Astrocyte (in vitro differentiated cells and primary cell): ENCODE measurements at places on chromosomes 5 and 9.
A peak's percentile ranks its signal among the peaks of the same experiment; 100 is the strongest.

DNA sequence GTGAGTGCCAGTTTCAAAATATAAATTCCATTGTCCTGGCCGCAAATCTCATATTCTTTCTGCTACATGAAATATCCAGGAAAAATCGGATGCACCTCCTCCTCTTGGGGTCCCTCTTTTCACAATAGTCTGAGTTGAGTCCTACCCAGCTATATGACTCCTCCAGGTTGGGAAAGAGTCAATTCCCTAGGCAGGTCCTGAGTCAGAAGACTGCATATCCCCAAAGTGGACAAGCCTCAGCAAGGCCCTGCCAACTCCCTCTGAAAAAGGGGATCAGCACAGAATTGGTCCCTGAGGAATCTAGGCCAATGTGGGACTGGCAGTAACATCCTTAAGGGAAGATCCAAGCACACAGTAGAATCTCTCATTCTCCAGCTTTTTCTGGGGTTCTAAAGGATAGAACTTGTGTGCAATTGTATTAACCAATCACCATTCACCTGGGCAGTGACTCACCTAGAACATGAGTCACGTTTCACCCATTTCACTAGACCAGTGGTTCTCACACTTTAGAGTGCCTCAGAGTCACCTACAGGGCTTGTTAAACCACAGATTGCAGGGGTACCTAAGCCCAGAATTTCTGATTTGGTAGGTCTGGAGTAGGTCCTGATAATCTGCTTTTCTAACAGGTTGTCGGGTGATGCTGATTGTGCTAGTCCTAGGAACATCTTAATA lies 44.7 kb upstream of the TMEM215 start:
- H3K27me3 ChIP-seq: no peaks in the 10 kb centered on the region
- H3K27ac ChIP-seq: no peak overlapping the region
- H3K4me1 ChIP-seq: peaks cover 11% of the 10 kb centered on the region
- peak; percentile 11 for DNase-seq
- no peaks in the 10 kb centered on the region for H3K36me3 ChIP-seq
- H3K4me3 ChIP-seq: no peak overlapping the region

GRCh38 chr5:65695162-65695755 lies 26.6 kb downstream of the SGTB start:
- no peak overlapping the region for H3K27ac ChIP-seq
- peaks cover 2% of the 10 kb centered on the region for H3K36me3 ChIP-seq
- H3K4me1 ChIP-seq: no peaks in the 10 kb centered on the region
- DNase-seq: peak; percentile 6
- no peaks in the 10 kb centered on the region for H3K27me3 ChIP-seq

DNA sequence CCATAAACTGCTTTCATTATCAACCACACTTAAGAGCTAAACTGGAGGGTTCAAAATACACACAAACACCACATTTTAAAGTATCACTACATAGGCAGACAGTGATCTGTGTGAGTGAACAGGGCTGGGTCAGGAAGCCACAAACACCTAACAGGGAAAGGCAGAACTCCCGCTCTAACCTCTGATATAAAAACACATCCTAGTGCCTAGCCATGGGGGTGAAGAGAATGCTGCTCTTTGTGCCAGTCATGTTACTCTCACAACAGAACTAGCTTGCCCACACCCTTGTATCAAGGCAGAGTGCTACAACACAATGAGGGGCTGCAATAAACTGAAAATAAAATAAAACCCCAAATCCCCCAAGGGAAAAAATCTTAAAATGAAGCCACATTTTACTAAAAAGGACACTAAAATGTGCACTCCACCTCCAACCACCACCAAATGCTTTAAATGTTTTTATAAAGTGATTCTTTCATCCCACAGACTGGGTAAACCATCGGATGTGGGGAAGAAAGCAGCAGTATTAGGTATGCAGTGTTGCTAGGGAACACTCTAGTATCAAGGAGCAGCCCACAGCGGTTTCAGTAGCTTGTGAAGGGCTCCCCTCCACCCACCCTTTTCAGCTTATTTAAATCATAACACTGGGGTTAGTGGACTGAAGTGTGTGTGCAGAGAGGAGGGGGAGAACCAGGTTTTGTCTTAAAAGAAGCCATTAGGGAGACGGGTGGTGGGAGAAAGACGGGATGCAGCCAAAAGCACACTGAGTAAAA lies 64.5 kb downstream of the TMEM161B start:
- no peaks in the 10 kb centered on the region for H3K27me3 ChIP-seq
- H3K4me3 ChIP-seq: no peak overlapping the region
- peak; percentile 86 for DNase-seq
- peaks cover 6% of the 10 kb centered on the region for H3K4me1 ChIP-seq
- peaks cover 3% of the 10 kb centered on the region for H3K36me3 ChIP-seq

GRCh38 chr5:145775411-145775810 lies 59.7 kb downstream of the PRELID2 start:
- no peak for DNase-seq
- H3K4me1 ChIP-seq: peaks cover 16% of the 10 kb centered on the region
- H3K27me3 ChIP-seq: no peaks in the 10 kb centered on the region
- no peaks in the 10 kb centered on the region for H3K36me3 ChIP-seq

DNA sequence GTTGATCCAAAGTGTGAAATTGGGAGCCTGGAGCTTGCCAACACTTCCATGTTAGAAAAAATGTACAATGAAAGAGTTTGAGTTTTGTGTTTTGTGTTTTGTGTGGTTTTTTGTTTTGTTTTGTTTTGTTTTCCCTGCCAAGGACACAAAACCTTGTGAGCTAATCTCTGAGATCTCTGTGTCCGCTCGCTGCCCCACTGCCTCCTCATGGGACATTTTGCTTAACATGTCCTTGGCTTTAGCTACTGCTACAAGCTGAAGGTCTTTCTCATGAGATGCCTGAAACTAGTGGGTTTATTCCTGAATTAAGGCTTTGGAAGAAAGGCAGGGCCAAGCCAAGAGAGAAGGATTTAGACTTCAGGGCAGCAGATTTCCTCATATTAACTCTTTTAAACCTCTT lies 7.3 kb upstream of the JAKMIP2 start:
- no peaks in the 10 kb centered on the region for H3K27me3 ChIP-seq
- no peaks in the 10 kb centered on the region for H3K4me1 ChIP-seq
- DNase-seq: no peak

- no peaks in the 10 kb centered on the region for H3K27me3 ChIP-seq
- no peak overlapping the region for H3K27ac ChIP-seq
- peak; percentile 19 for DNase-seq
These were observed 133.8 kb upstream of the SLC24A2 start for GRCh38 chr9:19922476-19923118.

GRCh38 chr5:68272289-68272688 lies 56.7 kb downstream of the PIK3R1 start:
- H3K4me3 ChIP-seq: no peak overlapping the region
- no peaks in the 10 kb centered on the region for H3K27me3 ChIP-seq
- H3K27ac ChIP-seq: no peak overlapping the region
- no peaks in the 10 kb centered on the region for H3K36me3 ChIP-seq
- DNase-seq: no peak

DNA sequence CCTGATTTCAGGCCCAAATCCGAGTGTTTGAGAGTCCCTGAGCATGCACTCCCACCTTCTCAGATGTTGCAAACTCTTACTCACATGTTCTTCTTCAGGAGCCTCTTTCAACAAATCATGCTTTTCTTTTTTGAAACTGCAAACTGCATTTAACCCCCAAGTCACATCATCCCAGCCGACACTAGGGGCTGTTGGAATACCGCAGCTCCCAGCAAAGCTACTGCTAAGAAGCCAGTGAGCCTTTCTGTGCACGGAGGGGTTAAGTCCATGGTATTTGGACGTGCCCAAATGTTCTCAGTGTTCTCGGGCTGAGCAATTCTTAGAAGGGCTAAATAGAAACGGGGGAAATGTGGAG lies 282.9 kb downstream of the NFIB start:
- peaks cover 6% of the 10 kb centered on the region for H3K27me3 ChIP-seq
- DNase-seq: peak; percentile 56
- H3K36me3 ChIP-seq: no peaks in the 10 kb centered on the region
- no peak overlapping the region for H3K27ac ChIP-seq
- H3K4me1 ChIP-seq: peaks cover 4% of the 10 kb centered on the region
- no peak overlapping the region for H3K4me3 ChIP-seq

DNA sequence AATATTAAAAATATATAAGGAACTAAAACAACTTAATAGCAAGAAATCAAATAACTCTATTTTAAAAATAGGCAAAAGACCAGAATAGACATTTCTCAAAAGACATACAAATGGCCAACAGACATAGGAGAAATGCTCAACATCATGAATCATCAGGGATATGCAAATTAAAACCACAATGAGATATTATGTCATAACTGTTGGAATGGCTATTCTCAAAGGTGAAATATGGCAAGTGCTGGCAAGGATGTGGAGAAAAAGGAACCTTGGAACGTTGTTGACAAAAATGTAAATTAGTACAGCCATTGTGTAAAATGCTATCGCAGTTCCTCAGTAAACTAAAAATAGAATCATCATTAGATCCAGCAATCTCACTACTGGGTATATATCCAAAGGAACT lies 468.5 kb downstream of the NFIB start:
- no peaks in the 10 kb centered on the region for H3K36me3 ChIP-seq
- H3K4me1 ChIP-seq: peaks cover 5% of the 10 kb centered on the region
- H3K27ac ChIP-seq: peak overlapping the region; percentile 50
- H3K27me3 ChIP-seq: no peaks in the 10 kb centered on the region
- H3K4me3 ChIP-seq: no peak overlapping the region
- DNase-seq: peak; percentile 96

GRCh38 chr5:73351593-73351992 lies 97.0 kb downstream of the FOXD1 start:
- no peak overlapping the region for H3K4me3 ChIP-seq
- H3K36me3 ChIP-seq: no peaks in the 10 kb centered on the region

- DNase-seq: no peak
- no peaks in the 10 kb centered on the region for H3K27me3 ChIP-seq
- H3K4me3 ChIP-seq: no peak overlapping the region
- no peaks in the 10 kb centered on the region for H3K4me1 ChIP-seq
- no peak overlapping the region for H3K27ac ChIP-seq
These were observed 14.4 kb downstream of the ELP1 start for GRCh38 chr9:108919517-108919916.

DNA sequence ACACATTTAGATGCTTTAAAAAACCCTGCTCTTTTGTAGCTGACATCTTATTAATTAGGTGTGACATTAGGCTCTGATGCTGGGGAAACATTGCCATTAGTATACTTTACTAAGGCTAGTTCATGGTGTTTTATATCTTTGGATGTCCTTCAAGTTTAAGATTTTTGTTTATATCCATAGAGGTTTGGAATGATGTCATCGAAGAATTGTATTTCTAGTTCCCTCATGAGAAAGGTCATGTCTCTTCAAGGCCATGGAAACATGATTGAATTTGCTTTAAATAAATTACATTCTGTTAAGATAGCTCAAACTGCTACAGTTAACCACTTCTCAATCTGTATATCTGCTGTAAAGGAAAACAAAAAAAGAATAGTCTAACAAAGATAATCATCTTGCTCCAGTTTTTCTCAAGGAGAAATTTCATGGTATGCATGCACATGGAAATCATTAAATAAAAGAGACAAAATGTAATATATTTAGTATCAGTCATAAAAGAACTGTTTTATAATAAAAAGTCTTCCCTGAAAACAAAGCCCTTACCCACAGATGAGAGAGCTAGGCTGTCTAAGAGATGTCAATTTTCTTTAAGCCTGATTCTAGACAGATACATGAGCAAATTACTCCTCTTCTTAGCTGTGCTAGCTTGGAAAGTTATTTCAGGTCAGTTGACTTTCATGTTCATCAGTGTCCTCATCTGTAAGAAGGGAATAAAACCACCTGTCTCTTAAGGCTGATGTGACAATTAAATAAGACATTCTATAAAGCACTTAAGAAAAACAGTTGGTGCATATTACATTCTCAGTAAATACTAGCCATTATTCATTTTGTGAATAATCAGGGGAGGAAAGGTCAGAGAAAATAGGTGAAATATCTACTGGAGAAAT lies 25.0 kb upstream of the STARD4 start:
- no peaks in the 10 kb centered on the region for H3K4me1 ChIP-seq
- DNase-seq: no peak
- H3K36me3 ChIP-seq: no peaks in the 10 kb centered on the region

- H3K4me3 ChIP-seq: no peak overlapping the region
- H3K27ac ChIP-seq: no peak overlapping the region
- H3K27me3 ChIP-seq: no peaks in the 10 kb centered on the region
These were observed 207.3 kb upstream of the SGCD start for GRCh38 chr5:156119692-156120091.

GRCh38 chr5:180253036-180253824 lies 38.7 kb downstream of the MAPK9 start:
- DNase-seq: peak; percentile 6
- H3K36me3 ChIP-seq: peaks cover 11% of the 10 kb centered on the region
- H3K4me3 ChIP-seq: no peak overlapping the region
- H3K4me1 ChIP-seq: no peaks in the 10 kb centered on the region

DNA sequence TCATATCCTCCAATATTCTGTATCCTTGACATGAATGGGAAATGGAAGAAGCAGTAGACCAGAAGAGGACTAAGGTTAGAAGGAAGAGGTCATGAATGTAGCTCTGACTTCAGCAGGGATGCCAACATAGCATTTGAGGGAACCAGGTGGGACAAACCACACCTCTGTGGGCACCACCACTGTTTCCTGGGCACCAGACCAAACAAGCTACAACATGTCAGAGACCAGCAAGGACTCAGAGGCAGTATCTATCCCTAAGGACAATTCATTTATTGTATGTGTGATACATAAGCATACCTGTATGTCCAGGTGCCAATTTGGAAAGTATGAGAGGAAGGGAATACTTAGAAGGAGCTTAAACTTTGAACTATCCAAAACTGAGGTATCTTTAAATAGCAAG lies 192.8 kb downstream of the MAN2A1 start:
- H3K27me3 ChIP-seq: no peaks in the 10 kb centered on the region
- peaks cover 7% of the 10 kb centered on the region for H3K4me1 ChIP-seq
- no peaks in the 10 kb centered on the region for H3K36me3 ChIP-seq
- no peak for DNase-seq
- H3K27ac ChIP-seq: no peak overlapping the region

DNA sequence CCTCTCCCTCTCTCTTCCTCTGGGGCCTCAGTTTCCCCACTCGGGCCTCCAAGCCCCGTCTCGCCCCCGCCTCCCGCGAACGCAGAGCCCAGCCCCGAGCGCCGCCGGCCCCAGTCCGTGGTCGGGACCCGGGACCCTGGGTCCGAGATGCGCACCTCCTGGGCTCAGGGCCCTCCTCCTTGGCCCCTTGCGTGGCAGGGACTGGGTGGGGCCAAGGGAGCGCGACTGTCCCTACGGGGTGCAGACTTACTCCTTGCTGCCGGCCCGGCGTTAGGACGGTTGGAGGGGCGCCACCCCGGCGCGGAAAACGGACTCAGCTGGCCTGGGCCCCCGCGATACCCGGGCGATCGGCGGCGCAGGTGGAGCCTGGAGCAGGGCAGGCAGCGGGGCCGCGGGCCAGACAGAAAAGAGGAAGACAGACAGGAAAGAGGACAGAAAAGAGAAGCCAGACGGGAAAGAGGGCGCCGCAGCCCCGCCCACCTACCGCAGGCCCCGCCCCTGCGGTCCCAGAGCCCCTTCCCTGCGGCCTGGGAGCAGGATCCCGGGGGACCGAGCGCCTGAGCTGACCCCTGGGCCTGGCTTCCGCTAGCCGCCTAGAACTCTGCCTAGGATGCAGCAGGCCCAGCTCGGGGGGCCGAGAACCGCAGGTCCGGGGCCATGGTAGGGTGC lies at the start of gene GBGT1:
Gene GBGT1 (minus strand): TSS at position 411 of the 669 bp plus-strand sequence. CDS start 1,502 bp downstream, outside the sequence.
- peaks cover 14% of the 10 kb centered on the region for H3K27me3 ChIP-seq
- H3K4me3 ChIP-seq: peak within 1 kb of the TSS; percentile 52
- H3K36me3 ChIP-seq: no peaks in the 10 kb centered on the region
- no peak within 1 kb of the TSS for H3K27ac ChIP-seq
- no peak for DNase-seq
- peaks cover 2% of the 10 kb centered on the region for H3K4me1 ChIP-seq

- peak overlapping the region; percentile 91 for H3K4me3 ChIP-seq
- H3K4me1 ChIP-seq: peaks cover 29% of the 10 kb centered on the region
- peak overlapping the region; percentile 96 for H3K27ac ChIP-seq
- H3K27me3 ChIP-seq: no peaks in the 10 kb centered on the region
- no peaks in the 10 kb centered on the region for H3K36me3 ChIP-seq
These were observed 691 bp downstream of the FCHO2 start for GRCh38 chr5:72956324-72957140.
